ENCODE measurements at places on chromosomes 13 and 19.

DNA sequence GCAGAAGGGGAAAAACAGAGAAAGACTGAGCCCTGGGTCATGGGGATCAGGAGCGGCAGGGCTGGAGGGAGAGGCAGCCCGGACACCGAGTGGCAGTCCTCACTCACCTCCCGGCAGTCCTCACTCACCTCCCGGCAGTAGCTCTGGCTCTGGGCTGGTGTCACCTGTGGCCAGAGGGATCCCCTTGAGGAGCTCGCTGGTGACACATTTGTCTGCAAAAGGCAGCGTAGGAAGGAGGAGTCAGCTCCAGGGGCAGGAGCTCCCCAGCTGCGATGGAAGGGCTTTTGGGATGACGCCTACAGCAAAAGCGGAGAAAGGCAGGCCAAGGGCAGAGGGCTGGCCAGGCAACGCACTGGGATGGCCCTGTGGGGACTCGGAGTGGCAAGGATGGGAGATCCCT is 739 bp downstream of the EIF3G start:
- DNase-seq = no peak

- peak; percentile 59 for DNase-seq
Measured at GRCh38 chr13:98105929-98106336, 37.0 kb upstream of the FARP1 start.

DNA sequence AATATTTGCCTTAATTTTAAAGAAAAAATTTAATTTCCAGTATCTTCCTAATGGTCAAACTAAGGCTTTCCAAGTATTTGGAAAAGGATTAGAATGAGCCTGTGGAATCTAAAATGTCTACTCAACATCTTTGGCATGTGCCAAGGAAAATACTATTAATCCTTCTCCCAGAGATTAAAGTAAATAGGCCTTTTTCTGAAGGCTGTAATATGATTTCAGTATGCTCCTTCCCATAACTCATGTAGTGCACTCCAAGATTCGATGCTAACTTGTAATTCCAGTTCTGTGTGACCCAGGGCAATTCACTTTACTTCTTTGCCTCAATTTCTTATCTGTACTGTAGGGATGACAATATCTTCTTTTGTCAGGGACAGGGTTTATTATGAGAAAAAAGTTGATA is 196.9 kb downstream of the ZIC5 start:
- no peak for DNase-seq

GRCh38 chr13:99342723-99343315 is 35.6 kb upstream of the GPR183 start:
- no peak for DNase-seq

GRCh38 chr13:45544520-45544919 is 71.0 kb downstream of the ERICH6B start:
- no peak for DNase-seq

DNA sequence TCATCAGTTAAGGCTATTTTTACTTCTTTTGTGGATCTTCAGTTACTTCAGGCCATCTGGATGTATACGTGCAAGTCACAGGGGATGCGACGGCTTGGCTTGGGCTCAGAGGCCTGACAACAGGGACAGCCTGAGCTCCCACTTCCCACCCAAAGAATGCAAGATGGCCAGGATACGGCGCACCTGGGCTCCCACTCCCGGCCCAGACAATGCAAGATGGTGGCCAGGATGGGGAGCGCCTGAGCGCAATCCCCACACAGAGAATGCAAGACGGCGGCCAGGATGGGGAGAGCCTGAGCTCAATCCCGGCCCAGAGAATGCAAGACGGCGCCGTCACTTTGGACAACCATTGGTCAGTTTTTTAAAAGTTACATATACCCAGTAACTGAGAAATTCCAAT is 25.3 kb upstream of the MIER2 start:
- no peak for DNase-seq

- peak; percentile 62 for DNase-seq
Measured at GRCh38 chr19:40465025-40465556, 454 bp downstream of the BLVRB start.

GRCh38 chr13:32427852-32428580 is at the start of gene N4BP2L1:
N4BP2L1 (minus strand) TSS chr13:32428130; CDS start chr13:32428082, 48 bp downstream.
- DNase-seq = peak; percentile 57

DNA sequence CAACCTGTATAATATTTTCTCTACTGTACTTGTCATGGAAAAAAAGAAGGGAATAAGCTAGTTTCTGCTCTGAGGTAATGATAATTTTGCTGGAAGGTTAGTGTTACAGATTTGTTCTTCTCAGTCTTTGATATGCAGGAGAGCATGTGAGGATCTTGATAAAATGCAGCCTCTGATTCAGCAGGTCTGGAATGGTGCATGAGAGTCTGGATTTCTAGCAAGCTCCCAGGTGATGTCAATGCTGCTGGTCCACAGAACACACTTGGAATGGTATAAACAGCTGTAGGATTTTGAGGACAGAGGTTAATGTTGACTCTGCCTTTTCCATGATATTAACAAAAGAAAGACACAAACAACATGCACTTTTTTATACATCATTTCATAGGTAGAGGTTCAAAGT is 173.6 kb downstream of the NDFIP2 start:
- DNase-seq = no peak

- DNase-seq = no peak
Measured at GRCh38 chr13:31587698-31588266, 151.5 kb upstream of the RXFP2 start.

GRCh38 chr19:18126097-18126496 is 26.9 kb upstream of the PIK3R2 start:
- no peak for DNase-seq

DNA sequence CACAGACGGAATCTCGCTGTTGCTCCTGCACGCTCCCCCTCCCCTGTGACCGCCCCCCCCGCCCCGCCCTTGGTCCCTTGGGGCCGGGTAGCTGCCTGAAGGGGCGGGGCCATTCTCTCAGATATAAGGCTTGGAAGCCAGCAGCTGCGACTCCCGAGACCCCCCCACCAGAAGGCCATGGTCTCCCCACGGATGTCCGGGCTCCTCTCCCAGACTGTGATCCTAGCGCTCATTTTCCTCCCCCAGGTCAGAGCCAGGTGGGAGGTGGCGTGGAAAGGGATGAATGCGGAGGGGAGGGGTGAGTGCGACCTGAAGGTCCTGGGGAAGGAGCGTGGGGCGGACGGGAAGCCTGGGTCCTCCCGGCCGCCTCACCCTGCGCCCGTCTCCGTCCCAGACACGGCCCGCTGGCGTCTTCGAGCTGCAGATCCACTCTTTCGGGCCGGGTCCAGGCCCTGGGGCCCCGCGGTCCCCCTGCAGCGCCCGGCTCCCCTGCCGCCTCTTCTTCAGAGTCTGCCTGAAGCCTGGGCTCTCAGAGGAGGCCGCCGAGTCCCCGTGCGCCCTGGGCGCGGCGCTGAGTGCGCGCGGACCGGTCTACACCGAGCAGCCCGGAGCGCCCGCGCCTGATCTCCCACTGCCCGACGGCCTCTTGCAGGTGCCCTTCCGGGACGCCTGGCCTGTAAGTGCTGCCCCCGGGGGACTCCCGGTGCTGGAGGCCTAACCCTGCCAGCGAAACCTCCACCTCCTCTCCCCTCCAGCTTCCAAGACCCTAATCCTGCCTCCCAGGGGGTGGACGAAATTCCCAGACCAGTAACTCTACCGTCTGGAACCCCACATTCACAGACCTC is at the start of gene DLL3:
Gene DLL3, plus strand, starts transcription at position 150 of the 845 bp plus-strand sequence. Its CDS starts 28 bp downstream, at position 178.
- no peak for DNase-seq

GRCh38 chr19:44141191-44142058 is at the start of gene ZNF234:
ZNF234 (plus strand) TSS chr19:44141554; CDS start chr19:44144633, 3,079 bp downstream.
- DNase-seq = peak; percentile 93

DNA sequence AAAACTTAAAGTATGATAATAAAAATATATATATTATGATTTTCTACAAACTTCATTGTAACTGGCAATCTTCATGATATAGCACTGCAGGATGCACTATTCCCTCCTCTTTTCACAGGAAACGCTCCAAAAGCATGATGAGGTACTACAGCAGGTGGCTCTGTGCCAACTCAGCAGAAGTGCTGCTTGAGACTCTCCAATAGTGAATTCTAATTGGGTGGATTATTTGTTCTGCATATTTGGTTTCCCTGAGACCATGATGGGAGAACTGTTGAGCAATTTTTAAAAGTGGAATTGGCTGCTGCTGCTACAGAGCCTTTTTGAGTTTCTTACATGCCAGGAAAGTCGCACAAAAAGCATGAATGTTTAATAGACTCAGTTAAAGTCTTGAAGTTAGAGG is 1782.4 kb upstream of the PCDH20 start:
- DNase-seq = no peak

DNA sequence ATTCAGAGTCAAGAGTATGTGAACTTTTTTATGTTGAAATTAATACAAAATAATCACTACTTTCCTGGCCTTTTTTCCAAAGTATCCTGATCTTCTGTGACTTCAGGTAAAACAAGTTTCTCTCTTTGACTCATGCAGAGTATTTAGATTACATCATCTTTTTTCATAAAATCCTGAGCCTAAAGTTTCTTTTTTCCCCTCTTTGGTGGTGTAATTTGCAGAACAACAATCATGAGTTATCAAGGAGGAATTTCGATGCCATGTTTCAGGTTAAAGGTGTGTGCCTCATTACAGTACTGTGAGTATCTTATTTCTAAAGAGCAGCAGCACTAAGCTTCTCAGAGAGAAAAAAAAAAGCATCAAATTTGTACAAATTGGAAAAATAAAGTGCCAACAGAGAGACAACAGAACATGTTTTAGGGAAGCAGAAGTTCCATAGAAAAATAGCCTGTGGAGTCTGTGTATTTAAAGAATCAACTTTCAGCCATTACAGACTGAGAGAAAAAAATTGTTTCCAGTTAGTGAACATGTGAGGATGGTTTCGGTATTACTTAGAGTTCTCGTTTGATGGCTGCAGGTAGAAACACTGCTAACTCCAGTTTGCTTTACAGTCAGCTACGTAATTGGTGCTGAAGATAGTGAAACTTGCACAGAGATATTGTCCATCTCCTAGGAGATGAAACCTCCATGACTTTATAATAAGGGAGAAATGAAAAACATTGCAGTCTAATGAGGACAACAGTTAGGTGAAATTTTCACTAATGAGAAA is 78.1 kb upstream of the PCDH9 start:
- DNase-seq = no peak

DNA sequence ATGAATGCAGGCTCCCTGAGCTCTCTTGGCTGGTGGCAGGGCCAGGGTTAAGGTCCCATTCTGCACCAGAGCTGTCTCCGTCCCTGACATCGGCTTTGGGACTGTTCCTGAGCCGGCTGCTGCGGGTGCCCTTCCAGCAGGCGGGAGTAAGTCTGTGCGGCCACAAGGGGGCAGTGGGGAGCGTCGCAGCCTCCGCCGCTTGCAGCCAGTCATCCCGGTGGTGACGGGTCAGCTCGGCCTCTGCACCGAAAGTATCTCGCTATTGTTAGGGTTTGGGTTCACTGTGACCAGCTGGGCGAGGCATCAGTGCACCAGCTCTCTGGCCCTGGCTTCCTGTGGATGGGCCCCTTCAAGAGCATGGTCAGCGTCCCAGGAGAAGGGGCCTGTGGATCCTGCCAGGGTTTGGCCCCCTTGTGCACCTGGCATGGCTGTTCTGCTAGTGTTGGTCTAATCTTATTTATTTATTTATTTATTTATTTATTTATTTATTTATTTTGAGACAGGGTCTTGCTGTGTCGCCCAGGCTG is 15.1 kb downstream of the NDUFB7 start:
- DNase-seq = peak; percentile 94

GRCh38 chr19:53112286-53112685 is 9.1 kb upstream of the ZNF160 start:
- DNase-seq = no peak

- no peak for DNase-seq
Measured at GRCh38 chr13:95388420-95389079, 87.3 kb upstream of the ABCC4 start.

GRCh38 chr19:49084206-49085019 is 838 bp upstream of the SNRNP70 start:
- DNase-seq = no peak

DNA sequence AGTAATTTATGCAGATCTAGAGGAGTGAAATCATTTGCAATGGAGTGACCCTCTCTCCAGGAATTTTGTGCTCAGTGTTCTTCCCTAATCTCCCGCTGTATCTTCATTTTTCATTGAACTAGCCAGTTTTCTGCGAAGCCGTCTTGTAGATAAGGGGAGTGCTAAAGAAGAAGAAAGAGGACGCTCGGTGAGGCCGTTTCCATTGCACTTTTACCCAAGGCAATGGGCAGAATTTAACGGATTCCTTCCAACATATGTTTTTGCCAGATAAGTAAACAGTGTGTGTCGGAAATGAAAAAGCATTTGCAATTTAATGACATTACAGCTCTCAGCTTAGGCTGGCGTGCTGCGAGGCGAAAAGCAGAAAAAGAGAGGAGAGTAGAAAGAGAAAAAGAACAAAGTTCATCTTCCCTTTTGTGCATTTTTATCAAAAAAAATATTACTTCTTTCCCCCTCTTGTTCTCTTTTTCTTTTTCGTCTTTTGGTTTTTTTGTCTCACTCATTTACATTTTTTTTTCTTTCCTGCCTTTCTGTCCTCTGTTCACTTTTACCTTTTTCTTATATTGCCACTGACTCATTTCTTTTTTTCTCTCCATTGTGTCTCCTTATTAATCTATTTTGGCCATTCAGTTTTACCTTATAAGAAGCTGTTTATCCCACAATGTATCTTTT is 49.9 kb downstream of the SOX21 start:
- no peak for DNase-seq

DNA sequence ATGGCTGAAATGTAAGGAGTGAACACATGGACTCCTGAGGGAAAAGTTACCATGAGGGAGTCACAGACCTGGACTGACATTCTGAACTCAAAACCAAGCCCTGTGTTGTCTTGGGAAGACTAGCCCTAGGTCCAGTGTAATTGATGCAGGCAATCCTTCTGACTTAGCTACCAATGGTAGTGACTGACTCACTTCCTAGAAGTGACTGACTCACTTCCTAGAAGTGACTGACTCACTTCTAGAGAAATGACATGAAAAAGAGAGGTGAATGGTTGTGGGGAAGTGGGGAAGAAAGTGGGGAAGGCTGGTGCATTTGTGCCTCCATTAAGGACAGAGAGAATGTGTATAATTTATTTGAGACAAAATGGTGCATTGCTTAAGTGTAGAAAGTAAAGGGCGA is 49.9 kb downstream of the EDNRB start:
- DNase-seq = no peak

DNA sequence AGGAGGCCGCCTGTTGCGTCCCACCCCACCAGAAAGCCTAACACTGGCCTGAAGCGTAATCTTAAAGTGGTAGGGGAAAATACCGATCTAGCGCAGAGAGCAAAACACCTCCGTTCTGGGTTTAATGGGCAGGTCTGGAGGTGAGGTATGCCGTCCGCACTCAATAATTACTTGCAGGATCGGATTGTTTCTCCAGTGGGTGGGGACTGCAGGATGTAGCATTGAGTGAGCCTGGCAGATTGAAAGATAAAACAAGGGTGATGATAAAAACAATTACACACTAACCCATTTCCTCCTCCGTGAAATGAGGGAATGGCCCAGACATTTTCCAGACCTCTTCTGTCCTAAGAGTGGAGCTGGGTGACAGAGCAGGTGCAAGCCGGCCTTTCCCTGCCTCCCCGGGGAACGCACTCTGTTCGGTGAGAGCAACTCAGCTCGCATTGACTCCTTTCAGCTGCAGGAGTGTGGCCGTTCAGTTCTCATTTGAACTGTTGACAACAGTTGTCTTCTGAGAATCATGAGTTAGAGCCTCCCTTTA is 110.2 kb upstream of the DOCK9 start:
- DNase-seq = no peak

GRCh38 chr13:38417727-38418126 is 68.1 kb downstream of the UFM1 start:
- peak; percentile 21 for DNase-seq

Measured in AG08395 (cell line).